ENCODE measurements at places on chromosomes 7 and 10.

- DNase-seq, result peak; percentile 90
Observed at GRCh38 chr10:123582084-123582989, 83.8 kb upstream of the GPR26 start.

GRCh38 chr10:47358457-47358856 lies 10.3 kb downstream of the RBP3 start:
- no peak for DNase-seq

- DNase-seq, result peak; percentile 24
Observed at GRCh38 chr10:17202999-17203398, 1.5 kb upstream of the TRDMT1 start.

DNA sequence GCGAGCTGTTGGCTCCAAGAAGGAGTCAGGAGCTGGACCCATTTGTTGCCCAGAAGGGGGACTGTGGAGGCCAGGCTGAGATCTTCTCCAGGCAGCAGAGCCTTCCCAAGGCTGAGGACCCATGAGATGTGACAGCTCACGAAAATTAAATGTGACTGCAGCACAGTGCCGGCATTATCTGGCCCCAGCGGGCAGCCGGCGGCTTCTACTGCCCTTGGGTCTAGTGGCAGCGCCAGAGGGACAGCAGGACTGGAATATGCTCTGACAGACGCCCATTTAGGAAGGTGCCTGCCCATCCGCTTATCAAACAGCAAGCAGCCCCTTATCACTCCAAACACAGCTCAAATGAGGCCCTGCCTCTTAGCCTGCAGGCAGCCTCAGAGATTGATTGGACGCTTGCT lies 122.9 kb upstream of the LYZL2 start:
- no peak for DNase-seq

- no peak for DNase-seq
Observed at GRCh38 chr7:113119429-113119828, 1.1 kb upstream of the SMIM30 start.

DNA sequence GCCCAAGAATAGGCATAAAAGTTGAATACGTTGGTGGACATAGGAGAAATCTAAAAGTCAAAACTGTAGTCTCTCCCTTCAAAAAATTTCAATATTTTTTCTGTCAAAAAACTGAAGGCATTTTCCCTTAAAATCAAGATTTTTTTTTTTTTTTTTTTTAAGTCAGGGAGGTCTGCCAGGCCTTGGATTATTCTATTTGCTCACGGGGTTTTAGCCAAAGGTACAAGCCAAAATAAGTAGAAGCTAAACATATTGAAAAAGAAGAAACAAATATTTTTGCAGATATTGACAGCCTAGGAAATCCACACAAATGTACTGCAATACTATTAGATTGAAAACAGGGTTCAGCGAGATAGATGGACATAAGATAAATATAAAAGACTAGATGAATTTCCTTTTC lies 190.1 kb upstream of the PLXDC2 start:
- DNase-seq, result no peak

GRCh38 chr7:69889338-69889975 lies 291.2 kb downstream of the AUTS2 start:
- DNase-seq, result no peak

DNA sequence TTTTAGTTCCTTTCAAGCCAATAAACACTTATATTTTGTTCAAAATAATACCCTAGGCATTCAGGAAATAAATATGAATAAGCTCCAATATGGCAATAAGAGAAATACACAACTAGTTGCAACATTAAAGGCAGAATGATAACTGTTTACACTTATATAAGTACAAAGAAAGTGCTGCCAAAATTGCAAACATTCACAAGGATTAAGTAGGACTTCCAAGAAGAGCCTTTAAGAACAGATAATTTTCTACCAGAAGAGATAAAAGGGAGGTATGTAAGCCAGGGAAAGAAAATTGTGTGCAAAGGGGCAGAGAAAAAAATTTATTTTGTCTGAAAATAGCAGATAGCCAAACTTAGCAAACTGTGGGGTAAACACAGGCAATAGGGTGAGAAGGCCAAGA lies 83.8 kb downstream of the CTNNA3 start:
- DNase-seq, result no peak

- DNase-seq, result no peak
Observed at GRCh38 chr10:67864607-67865371, 19.7 kb upstream of the SIRT1 start.

GRCh38 chr10:100014071-100014762 lies 4.5 kb upstream of the DNMBP start:
- DNase-seq, result no peak

DNA sequence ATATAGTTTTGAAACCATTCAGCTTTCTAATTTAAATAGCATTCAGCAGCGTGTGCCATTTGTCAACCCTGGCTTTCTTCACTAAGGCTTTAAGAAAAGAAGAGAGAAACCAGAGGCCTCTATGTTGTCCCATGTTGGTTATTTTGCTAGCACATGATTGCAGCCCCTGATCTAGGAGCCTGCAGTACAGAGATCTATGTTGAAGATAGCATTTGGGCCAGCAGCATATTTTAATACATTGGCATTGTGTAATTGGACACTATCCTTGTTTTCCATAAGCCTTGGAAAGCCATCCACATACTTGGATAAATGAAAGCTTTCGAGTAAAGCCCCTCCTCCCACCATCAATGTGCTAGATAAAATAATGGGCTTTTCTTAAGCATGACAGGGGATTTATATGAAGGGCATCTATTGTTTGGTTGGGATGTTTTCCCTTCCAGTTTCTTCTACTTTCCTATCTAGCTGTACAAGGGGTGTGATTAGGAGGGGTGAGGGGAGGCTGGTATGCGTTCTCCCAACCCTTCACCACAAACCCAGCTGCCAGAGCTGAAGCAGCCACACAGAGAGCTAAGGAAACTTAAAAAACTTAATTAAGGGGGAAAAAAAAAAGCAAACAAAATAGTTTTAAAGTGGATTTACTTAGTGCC lies 23.1 kb upstream of the SDHAF3 start:
- no peak for DNase-seq

DNA sequence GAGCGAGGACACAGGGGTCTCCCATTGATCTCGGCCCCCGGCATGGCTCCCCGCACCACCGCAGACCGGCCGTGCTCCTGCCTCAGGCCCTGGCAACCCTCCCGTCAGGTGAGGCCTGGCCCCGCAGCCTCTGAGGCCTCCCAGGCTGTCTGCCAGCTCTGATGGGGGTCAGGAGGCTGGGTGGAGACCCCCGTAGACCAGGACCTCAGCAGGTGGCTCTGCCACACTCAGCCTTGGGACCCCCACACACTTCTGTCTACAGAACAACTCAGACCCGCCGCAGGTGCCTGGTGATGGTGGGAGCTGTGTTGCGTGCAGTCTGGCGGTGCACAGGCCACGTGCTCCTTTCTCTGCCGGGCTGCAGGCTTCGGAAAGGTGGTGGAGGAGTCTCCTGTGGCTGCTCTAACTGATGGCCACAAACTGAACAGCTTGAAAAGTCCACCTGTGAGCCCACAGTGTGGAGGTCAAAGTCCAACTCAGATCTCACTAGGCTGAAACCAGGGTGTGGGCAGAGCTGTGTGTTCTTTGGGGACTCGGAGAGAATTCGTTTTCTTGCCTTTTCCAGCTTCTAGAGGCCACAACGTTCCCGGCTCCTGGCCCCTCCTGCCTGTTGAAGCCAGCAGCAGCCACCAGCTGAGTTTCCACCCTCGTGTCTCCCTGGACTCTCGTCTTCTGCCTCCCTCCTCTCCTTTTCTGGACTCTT lies 62.5 kb downstream of the PWWP2B start:
- DNase-seq, result no peak

GRCh38 chr10:117273980-117274379 lies 33.1 kb downstream of the SLC18A2 start:
- no peak for DNase-seq

DNA sequence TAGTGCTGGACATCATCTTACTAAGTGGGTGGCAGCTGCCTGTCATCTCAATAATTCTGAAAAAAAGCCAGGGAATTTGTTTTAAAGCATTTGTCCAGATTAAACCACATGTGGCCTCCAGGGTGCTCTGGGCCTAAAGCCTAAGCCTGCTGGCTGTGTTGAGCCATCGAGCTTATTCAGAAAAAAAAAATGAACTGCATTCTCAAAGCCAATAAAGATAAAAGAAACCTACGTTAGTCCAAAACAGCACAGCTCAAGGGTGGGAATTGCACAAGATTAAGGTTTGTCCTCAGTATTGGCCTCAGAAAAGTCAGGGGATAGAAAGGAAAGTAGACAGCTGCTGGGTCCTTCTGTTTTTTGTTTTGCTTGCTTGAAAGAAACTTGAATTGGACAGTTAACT lies 22.6 kb upstream of the PRTFDC1 start:
- DNase-seq, result no peak

- DNase-seq, result peak; percentile 21
Observed at GRCh38 chr7:140197218-140197890, 20.6 kb upstream of the KDM7A start.

DNA sequence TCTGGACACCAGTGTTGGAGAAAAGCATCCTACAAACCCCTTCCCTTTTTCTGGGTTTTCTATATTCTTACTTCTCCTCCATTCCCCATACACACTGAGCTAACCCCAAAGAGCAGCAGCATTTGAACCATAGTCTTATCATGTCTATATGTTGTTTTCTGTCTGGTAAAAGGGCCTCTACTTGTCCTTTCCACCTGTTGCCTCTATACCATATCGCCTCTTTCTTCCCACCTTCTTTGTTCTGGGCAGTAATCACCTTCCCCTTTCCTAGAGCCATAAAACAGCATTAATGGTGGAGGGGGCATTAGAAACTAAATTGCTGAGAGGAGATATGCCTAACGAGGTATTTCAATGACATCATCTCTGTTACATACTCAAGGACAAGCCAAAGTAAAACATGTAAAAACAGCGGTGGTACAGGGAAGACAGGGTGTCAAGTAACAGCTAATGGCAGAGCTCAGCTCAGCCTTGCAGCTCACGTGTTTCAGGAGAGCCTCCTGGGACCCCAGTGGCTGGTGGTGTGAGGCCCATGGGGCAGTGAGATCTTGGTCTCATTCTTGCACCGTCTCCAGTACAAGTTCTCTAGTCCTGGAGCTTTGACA lies 20.6 kb downstream of the NPY start:
- no peak for DNase-seq

- DNase-seq, result no peak
Observed at GRCh38 chr10:78919181-78919966, 149.4 kb upstream of the ZMIZ1 start.

DNA sequence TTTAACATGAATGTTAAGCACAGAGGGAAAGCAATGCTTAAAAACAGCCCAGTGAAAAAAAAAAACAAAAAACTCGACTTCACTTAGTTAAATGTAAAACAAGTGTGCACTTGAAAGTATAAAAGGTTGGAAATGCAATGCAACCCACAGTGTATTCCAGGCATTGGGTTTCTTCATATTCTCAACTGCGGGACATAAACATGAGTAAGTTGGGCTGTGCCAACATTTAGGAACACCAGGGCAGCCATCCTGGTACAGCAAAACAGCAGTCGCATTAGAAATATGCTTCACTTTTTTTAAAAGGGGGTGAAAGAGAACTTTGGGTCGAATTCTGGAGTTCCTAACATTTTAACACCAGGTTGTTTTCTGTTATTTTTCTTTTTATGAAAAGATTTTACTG lies 937 bp downstream of the STEAP1 start:
- DNase-seq, result no peak

DNA sequence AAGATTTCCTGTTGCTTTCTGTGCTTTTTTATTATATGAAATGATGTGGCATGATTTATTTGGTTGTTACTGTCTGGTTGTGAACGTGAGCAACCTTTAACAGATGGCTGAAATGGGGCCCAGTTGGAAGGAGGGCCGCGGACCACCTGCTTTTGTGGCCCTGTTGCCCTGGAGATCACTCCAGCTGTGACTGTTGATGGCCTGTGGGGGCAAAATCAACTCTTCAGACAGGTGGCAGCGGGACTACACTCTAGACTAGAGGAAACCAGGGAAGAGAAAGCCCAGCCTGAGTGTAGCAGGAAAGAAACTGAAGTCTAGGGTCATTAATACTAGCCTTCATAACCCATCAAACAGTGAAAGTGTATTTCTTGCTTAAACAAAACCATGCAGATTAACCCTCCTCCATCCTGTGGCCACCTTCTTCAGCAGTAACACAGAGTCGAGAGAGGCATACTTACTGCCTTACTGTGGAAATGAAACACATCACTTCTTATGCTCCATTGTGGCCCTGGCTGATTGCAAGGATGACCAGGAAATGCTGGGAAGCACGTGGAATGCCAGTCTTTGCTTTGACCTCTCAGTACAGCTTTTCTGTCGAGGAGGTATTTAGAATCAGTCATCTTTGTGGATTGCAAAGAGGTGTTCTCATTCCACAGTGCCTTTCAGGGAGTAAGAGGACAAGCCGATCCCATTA lies 80.5 kb downstream of the CCNY start:
- peak; percentile 50 for DNase-seq

GRCh38 chr10:73287441-73287840 lies 35.0 kb upstream of the MRPS16 start:
- DNase-seq, result no peak

GRCh38 chr10:955820-956217 lies 24.3 kb upstream of the LARP4B start:
- no peak for DNase-seq

DNA sequence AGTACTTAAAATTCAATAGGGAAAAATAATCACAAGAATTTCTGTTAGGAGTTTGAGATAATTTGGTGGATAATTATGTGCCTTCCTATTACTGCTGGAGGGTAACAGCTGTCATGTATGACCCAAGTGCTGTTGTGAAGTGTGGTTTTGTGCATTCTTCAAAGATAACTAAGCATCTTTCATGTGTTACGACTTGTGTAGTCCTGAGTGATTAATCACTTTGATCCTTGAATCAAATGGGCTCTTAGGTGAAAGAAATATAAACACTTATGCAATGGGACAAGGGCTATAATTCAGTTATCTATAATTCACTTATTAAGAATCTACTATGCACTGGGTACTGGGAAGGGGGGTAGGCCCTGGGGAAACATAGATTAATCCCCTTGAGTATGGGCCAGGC lies 89.0 kb downstream of the CH25H start:
- no peak for DNase-seq

DNA sequence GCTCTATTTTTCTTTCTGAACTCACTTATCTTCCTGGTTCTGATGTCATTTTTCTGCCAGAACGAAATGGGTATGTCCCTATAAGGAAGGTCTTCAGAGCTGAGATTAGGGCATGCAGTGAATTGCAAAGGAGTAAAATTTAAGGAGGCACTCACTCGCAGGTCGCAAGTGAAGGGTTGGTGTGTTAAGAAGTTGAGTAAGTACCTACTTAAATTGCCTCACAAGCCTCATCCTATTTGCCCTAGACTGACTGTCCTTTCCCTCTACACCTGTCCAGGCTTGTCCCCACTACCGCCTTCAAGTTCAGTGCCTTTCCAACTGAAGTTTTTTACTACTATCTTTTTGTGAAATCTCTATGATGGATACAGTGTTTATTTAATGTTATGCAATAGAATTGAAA lies 191.5 kb downstream of the AHR start:
- DNase-seq, result no peak

DNA sequence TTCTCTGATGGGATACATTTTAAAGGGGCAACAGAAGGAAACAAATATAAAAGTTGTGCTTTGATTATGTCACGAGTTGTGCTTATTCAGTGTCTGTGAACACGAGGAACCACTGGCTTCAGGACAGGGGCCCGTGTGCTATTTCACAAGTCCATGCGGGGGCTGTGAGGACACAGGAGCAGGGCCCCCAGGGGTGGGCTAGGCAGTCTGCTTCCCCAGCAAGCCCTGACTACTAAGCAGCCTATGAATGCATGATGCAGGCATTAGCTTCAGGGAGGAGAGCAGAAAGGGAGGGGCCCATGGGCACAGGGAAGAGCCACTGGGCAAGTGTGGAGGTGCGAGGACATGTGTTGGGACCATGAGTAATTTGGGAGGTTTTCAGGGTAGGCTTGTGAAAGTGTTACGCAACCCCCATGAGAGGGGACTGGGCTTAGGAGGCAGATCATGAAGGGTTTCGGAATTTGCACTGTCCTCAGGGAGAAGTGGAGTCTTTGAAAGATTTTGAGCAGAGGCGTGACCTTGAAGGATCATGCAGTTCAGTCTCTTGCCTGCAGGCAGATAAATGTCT lies 424.9 kb downstream of the CALN1 start:
- DNase-seq, result peak; percentile 18

Measured in GM23338 (cell line).